ENCODE measurements at places on chromosomes 16 and 17.
A peak's percentile ranks its signal among the peaks of the same experiment; 100 is the strongest.

- no peak for DNase-seq
Measured at GRCh38 chr16:65509172-65509571, 387.3 kb upstream of the CDH11 start.

- no peak for DNase-seq
Measured at GRCh38 chr17:34178092-34178491, 77.0 kb upstream of the CCL2 start.

GRCh38 chr16:88170528-88170991, 212.2 kb upstream of the ZNF469 start:
- peak; percentile 30 for DNase-seq

- DNase-seq = no peak
Measured at GRCh38 chr17:1650731-1651558, 1.3 kb upstream of the RILP start.

DNA sequence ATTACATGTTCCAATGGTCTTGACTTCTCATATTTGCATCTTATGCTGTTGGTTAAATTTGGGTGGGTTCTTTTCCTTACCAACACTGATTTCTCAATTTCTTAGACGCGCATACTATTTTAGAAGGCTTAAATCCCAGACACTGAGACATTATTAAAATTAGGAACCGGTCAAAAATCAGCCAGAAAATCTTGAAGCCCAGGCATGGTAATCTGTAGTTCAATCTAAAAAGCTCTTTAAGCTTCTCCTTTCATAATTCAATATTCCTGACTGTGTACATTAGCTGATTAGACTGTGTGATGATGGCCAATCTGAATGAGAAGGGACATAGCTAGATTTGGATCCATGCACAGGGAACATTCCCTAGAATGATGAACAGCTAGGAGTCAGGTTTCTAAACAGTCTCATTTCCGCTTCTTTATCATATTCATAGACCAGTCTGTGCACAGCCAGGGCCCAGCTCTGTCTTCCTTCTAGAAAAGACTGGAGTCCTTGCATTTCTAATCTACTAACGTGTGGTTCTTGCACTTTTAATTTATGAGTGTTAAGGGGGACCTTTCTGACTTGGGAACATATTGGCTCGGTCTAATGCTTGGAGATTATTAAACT, 189.3 kb downstream of the AATF start:
- no peak for DNase-seq

DNA sequence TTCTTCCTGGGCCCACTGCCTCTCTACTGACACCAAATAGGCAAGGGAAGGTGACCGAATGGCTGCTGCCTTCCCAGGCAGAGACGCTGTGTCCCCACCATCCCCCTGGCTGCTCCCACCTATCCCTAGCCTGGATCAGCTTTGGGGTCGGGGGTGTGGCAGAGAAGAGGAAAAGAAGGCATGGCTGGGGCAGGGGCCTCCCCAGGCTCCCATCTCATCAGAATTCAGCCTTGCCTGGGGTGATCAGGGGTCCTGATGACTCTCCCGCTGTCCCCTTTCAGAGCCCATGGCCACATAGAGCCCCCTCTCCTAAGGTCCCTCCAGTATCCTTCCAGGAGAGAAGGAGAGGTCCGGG, 665 bp downstream of the PLXDC1 start:
- no peak for DNase-seq

DNA sequence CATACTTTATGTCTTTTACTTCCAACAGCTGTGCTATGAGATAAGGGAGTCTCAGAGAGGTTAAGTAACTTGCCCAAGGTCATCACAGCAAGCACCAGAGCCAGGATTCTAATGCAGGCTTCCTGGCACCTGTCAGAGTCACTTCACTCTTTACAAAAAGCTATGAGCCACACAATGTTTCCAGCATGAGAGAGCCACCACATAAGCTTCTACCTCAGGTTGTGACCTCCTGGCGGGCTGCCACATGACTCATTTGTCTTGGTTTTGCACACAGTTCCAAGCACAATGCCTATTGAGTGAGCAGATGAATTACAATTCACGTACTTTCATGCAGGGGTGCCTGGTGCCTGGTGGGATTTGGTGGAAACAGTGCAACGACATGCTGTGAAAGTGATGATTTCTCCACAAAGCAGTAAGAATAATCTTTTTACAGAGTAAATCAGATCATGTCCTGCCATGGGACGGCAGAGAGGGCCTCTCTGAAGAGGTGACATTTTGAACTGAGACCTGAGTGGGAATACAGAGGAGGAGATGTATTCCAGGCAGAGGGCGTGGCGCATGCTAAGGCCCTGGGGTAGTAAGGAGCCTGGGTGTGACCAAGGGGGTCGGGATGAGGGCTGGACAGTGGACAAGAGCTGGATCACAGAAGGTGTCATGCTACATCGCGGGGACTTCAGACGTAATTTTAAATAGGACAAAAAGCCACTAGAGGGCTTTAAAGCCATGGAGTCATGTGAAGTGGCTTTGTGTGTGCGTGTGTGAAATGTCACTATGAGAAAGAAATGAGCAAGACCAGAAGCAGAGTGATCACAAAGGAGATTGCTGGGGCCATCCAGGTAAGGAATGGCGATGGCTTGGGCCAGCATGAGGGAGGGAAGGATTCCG, 53.4 kb downstream of the CACNG3 start:
- DNase-seq = no peak

DNA sequence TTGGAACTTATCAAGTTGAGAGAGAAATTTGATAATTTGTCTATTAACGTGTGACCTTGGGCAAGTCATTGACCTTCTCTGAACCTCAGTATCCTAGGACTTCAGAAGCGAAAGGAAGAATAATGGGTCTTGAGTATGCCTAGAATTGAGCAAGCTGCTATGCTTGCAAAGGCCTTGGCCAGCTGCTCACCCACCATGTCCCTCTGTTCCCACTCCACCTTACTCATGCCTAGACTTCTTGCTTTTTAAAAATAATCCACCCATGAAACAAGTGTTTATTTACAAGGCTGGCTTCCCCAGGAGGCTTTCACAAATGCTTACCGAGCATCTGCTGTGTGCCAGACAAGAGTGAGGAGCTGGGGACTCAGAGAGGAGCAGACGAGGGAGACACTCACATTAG, 590.6 kb downstream of the MAF start:
- no peak for DNase-seq

GRCh38 chr17:56176091-56176490, 22.8 kb downstream of the ANKFN1 start:
- no peak for DNase-seq

- DNase-seq = no peak
Measured at GRCh38 chr17:18045691-18046350, 6.6 kb downstream of the GID4 start.

DNA sequence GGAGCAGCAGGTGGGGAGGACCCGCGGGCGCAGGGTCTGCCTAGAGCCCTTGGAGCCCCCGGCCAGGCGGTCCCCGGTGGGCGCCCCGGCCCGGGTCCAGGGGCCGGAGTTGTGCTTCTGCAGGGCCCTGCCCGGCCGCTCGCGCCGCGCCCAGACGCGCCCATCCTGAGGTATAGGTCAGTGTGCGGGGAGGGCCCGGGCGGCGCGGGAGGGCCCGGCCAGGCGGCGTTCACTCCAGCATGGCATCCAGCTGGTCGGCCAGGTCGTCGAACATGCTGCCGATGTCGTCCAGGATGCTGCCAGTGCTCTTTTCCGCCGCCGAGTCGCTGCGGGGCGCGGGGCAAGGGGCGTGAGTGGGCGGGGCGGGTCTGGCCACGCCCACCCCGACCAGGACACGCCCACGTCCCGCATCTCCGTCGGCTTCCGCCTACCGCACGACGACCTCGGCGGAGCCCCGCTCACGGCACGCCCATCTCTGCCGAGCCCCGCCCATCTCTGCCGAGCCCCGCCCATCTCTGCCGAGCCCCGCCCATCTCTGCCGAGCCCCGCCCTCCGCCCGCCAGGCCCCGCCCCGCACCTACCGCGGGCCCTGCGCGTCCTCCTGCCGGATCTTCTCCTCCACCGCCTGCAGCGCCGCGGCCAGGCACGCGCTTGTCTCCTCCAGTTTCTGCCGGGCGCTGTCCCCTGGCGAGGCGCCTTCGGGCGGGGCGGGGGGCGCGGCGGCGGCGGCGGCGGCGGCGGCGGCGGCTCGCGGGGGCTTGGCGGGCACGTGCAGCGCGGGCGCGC, 17.9 kb downstream of the CASKIN1 start:
- DNase-seq = peak; percentile 31

GRCh38 chr17:2050300-2051060, 4.4 kb upstream of the HIC1 start:
- DNase-seq = peak; percentile 78

GRCh38 chr16:11257131-11257938, 1.3 kb upstream of the SOCS1 start:
- peak; percentile 75 for DNase-seq

DNA sequence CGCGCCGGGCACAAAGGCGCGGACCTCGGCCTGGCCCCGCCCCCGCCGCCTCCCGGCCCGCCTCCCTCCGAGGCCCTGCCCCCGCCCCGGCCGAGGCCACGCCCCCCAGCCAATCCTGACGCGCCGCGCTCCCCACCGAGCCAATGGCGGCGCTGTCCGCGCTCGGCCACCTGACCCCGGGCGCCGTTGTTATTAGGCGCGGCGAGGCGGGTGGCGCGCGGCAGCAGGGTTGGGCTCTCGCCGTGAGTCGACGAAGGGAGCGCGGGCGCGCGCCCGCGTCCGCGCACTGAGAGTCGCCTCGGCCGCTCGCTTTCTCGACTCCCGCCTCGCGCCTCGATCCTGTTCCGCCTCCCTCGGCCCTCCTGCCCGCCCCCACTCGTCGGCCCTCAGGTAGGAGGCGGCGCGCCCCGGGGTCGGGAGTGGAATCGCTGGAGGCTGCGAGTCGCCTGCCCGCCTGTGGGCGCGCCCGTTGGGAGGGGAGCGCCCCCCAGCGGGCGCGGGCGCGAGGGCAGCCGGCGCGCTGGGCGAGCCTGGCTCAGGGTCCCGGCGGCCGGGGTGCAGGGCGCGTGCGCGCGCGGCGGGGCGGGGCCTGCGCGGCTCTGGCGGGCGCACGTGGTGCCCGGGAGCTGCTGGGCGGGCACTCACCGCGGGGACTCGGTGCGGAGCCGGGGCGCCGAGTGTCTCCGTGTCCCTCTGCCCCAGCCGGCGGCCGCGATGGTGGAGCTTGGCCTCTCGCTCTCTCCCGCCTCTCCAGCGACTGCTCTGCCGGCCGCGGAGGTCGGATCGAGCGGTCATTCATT, 405 bp upstream of the CBLN1 start:
- peak; percentile 16 for DNase-seq

GRCh38 chr16:65660390-65660789, 538.5 kb upstream of the CDH11 start:
- DNase-seq = no peak

DNA sequence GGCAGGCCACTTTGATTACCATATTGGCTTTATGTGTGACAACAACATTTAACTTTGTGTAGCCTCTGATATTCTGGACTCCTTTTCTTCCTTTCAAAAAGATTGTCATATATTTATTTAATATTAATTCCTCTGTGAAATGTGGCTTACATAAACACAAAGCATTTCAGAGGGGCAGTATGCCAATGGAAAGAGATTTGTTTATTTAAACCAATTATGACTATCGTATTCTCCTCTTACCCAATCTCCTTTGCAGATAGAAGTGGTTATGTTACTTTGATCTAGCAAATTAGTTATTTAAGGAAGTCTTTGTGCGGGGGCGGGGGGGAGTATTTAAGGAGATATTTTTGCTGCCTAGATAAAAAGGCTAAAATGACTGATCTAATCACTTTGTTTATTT, 573.7 kb upstream of the KIF2B start:
- DNase-seq = no peak

- no peak for DNase-seq
Measured at GRCh38 chr17:34236281-34236892, 18.7 kb upstream of the CCL2 start.

Measured in CD4-positive, alpha-beta T cell treated with Interleukin-4 for 1 hour (primary cell).